ENCODE measurements at places on chromosomes 7 and 10.

GRCh38 chr10:28505359-28505959, 27.5 kb upstream of the WAC start:
- DNase-seq, result no peak

DNA sequence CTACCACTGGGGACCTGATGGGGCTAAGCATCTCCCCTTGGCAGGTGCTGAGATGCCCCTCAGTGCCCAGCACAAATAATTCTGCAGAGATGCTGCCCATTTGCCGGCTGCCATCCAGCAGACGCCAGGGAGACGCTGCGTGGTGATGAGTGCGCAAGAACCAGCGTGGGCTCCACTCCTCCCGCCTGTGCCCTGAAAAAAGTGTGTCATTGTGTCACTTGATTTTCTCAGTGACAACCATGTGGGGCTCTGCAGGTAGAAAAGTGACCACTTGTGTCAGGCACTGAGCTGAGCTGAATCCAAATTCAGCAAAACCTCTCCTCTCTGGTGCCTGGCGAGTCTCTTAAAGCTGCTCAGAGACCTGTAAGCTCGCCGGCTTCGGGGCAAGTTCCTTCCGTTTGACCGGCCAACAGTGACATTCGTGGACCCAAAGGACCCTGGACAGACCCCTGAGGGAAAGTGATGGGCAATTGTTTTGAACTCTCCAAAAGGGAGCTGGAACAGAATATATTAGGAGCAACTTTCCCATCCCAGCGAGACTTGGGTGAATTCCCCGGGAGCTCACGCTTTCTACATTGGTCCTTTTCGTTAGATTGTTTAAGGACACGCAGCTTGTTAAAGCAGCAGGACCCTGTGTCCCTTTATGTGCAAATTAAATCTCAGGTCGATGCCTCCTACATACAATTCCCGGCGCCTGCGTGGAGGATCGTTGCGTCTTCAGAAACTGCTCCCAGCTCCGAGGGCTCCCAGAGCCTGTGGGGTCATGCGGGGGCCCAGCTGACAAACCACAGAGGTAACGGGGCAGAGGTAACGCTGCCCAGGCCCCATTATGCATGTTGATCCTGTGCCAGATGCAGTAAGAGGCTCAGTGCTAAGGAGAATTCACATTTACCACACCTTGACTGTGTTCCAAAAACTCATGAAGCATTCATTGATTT, 332.7 kb downstream of the ADARB2 start:
- no peak for DNase-seq

DNA sequence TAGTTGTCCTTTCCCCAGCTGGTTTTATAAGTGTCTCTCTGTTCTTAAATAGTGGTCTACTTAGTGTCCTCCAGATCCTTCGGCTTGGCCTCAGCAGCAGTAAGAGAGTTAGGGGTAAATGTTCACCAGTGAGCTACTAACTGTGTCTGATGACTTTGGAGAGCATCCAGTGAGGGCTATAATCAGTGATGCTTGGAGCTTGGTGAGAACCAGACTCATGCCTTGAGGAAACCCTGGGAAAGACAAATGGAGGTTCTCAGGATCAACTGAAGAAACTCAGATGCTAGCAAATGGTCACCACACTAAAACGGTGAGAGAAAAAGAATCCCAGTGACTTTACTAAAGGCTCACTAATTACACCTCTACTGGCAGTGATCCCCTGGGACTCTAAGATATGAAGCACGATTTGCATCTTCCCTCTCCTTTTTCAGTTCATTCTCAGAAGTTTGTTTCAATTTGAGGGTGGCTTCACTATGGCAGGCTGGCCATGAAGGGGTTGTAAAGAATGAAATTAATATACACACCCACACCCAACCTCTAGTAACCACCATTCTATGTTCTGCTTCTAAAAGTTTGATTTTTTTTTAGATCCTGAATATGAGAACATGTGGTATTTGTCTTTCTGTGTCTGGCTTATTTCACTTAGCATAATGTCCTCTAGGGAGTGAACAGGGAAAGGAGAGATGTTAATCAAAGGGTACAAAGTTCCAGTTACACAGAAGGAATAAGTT, 177.9 kb downstream of the PDE1C start:
- no peak for DNase-seq

GRCh38 chr10:33136271-33136670, 178.2 kb upstream of the ITGB1 start:
- peak; percentile 82 for DNase-seq

GRCh38 chr10:117736655-117737054, 194.1 kb downstream of the EMX2 start:
- DNase-seq, result no peak

DNA sequence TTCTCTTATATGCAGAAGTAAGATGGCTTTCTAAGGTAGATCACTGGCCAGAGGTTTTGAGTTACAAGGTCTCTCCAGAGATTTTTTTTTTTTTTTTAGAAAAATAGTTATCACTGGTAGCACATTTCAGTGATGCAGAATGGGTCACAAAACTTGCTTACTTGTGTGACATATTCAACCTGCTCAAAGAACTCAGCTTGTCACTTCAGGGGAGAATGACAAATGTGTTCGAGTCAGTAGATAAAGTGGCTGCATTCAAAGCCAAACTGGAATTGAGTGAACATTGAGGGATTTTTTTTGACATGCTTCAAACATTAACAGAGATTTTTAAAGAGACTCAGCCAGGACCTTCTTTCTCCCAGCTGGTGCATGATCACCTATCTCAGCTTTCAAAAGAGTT, 33.4 kb downstream of the PHTF2 start:
- DNase-seq, result no peak

- DNase-seq, result peak; percentile 55
These were observed 4.0 kb upstream of the ADIRF start for GRCh38 chr10:86964061-86964846.

DNA sequence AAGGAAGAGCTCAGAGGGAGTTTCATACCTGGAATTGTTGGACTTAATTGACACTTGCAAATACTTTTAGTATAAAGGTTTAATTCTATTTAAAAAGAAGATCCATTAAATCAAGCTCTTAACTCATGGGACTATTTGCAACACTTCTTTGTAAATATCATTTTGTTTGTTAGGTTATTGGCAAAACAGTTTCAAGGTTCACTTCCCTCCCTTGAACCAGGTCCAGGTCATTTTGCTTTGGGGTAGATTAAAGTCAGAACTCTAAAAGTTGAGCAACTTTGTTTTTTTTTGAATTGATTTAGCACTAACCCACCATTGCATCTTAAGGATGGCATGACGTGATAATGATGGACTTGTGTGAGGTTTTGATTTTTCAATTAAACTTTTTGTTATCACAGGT, 45.9 kb downstream of the ZRANB1 start:
- DNase-seq, result no peak

DNA sequence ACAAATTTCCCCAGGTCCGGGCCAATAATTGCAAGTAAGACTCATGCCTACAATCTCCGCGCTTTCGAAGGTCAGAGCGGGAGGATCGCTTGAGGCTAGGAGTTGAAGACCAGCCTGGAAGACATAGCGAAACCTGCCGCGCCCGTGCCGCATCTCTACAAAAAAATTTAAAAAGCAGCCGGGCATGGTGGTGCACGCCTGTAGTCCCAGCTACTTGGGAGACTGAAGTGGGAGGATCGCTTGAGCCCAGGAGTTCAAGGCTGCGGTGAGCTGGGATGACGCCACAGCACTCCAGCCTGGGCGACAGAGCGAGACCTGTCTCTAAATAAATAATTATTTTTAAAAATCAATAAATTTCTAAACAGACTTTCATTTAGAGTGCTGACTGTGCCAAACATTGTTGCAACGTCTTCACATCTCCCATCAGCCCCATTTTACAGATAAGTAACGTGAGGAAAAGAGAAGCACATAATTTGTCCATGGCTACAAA, 494 bp upstream of the CFAP43 start:
- DNase-seq, result no peak

DNA sequence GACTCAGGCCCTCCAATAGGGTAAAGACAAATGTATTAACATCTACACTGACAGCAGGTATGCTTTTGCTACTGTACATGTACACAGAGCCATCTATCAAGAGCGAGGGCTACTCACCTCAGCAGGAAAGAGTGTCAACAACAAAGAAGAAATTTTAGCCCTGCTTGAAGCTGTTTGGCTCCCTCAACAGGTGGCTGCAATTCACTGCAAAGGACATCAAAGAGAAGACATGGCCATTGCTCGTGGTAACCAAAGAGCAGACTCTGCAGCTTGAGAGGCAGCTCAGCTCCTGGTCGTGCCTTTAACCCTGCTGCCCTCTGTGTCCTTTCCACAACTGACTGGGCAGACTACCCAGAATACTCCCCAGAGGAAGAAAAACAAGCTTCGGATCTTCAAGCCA, 5.1 kb downstream of the AKR1B15 start:
- DNase-seq, result no peak

DNA sequence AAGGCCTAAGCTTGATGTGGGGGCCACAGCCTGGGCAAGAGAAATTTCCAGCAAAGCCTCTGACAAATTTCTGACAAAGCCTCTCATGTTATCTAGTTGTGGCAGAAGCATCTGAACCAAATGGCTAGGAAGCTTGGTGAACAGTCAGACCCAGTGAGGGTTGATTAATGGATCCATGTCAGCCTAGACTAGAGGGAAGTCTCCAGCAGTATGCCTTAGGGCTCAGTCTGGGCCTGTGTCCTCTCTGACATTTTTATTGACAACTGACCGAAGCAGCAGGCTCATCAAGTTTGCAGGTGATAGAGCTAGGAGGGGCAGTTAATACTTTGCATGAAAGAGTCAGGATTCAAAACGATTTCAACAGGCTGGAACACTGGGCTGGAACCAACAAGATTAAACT, 25.3 kb downstream of the HIF1AN start:
- DNase-seq, result no peak

DNA sequence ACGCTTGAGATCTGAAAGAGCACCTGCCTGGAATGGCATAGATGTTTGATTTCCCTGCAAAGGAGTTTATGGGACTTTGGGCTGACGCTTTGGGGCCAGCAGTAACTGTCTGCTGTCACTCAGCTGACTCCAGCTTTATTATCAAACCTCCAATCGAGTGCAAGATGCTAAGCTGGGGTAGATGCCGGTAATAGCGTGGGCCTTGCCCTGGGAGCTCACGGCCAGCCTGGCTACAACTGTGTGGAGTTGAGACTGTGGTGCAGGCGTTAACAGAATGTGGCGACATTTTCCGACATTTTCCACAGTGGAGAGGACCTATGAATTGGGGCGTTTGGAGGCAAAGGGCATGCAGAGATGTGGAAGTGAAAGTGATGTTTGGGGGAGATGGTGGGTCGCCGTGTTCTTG, 1.3 kb downstream of the CHST12 start:
- DNase-seq, result no peak

DNA sequence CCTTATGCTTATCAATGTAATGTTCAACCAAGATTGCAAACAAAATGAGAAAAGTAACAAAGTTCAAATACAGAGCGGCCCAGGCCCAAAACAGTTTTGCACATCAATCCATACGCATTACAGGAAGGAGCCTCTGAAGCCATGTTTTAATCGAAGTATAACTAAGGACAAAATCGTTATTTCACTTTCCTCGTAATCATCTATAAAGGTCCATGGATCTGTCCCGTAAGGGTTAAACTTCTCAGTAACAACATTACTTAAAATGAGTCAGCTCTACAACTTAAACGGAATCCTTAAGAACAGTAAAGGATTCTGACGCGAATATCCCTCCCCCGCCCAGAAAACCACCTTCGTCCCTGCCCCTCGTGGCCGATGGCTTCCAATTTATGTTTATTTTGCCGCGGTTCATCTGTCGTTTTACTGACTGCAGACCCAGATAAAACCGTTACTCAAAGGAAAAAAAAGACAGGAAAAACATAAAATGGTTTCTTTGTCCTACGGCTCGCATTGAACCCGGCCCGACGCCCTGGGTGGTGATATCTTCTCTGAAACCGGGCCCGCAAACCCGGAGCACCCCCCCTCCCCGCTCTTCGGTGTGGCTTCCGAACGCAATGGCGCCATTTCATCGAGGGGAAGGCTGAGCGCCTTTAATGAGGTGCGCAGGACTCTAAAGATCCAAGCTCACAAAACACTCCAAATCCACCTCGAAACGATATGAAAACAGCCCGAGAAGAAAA, 1.1 kb downstream of the HNRNPA2B1 start:
- DNase-seq, result peak; percentile 89

- DNase-seq, result no peak
These were observed 34.8 kb upstream of the ADO start for GRCh38 chr10:62769574-62770242.

GRCh38 chr10:53209944-53210611, 437.5 kb upstream of the MBL2 start:
- no peak for DNase-seq

DNA sequence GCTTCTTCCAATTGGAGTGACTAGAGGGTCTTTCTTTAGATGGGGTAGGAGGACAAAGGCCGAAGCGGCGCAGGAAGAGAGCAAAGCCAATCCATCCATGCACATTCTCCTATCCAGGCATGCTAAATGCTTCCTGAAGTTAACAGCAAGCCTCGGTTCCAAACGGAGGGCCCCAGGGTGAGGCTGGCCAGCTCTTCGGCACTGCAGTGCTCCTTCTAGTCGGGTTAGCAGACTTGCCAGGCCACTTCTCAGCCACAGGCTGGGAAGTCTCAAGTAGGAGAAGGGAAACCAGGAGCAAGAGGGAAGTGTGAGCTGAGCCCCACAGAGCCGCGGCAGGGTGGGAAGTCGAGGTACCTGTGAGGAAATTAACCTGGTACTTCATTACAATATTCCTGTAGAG, 253.8 kb upstream of the INHBA start:
- DNase-seq, result no peak

DNA sequence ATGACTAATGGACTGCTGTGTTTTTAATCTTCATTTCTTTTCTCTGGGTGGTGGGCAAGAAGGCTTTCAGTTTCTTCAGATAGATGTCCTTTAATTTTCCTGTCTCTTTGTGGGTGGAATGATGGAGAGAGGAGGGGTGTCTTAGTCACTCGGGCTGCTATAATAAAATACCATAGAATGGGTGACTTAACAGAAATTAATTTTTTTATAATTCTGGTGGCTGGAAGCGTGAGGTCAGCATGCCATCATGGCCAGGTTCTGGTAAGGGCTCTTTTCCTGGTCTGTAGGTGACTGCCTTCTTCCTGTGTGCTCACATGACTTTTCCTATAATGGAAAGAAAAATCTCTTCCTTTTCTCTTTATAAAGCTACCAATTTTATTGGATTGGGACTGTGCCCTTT, 6.3 kb downstream of the RSBN1L start:
- DNase-seq, result no peak

GRCh38 chr10:87685832-87686574, 26.3 kb downstream of the PAPSS2 start:
- DNase-seq, result no peak
